Activated gamma-delta T cell treated with anti-CD3 and anti-CD28 coated beads, Interleukin-2, amount 50 U/mL, for 16 hours (primary cell): ENCODE measurements at places on chromosomes 5 and 9.

DNA sequence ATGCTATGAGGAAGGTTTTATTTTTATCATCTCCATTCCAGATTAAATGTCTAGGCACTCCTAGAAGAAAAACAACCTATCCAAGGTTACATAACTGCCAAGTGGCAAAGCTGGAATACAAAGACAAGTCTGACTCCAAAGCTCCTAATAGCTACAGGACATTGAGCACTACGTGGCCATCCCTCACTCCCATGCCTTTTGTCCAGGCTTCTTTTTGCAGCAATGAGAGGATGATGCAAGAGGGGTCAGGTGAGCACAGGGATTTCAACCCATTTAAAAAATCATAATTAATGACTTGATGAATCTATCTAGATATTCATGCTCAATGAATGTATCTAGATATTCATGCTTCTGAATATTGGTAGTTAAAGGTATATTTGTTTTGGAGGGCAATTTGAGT is 117.0 kb downstream of the KIAA0825 start:
- DNase-seq = no peak

DNA sequence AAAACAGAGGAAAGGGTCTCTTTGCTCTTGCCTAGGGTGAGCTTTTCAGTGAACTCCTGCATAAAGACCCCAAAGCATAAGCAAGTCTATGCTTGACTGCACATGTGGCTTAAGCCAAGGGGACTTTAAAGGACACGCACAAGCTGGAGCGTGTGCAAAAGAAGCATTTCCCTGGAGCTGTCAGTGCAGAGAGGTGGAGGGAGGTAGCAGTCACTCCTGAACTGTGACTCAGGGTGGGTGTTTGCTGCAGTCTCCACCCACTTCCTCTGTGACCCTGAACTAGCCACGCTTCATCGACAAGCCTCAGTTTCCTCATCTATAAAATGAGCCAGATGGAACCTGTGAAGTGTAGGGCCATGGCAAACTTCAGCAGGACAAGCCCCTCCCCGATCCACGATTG is 72.4 kb downstream of the PDZD2 start:
- no peak for DNase-seq

GRCh38 chr5:91301106-91301846 is 81.8 kb downstream of the ARRDC3 start:
- DNase-seq = no peak

GRCh38 chr9:19465586-19466279 is 56.9 kb downstream of the ACER2 start:
- DNase-seq = no peak

- no peak for DNase-seq
These were observed 70.1 kb downstream of the RFX3 start for GRCh38 chr9:3455717-3456116.

DNA sequence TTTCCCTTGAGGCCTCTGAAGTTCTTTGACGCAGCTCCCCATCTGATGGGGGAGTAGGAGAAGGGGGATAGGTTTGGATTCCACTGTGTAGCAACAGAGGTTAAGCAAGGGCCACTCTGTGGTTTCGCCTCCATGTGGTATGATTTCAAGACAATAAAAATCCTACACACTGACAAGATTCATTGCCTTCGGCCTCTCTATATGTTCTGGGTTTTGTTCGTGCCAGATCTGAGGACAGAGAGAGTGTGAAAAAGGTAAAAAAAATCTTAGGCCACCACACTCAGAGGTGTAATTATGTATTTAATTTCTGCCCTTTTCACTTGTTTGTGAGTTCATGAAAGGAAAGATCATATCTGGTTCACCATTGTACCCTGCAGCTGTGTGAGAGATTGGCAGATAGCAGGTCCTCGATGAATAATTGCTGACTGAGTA is 715.2 kb upstream of the ZNF608 start:
- no peak for DNase-seq
